ENCODE measurements at places on chromosomes 6 and 20. TPM values are rescaled to one million over a fixed set of nuclear protein-coding genes. Genes with fewer than 3 reads are reported as not detected.

GRCh38 chr20:52294106-52294628, 102.6 kb upstream of the ZFP64 start:
- H3K4me1 ChIP-seq, result no peaks in the 10 kb centered on the region
- no peak overlapping the region for H3K4me3 ChIP-seq
- H3K36me3 ChIP-seq, result no peaks in the 10 kb centered on the region
- DNase-seq, result no peak
- no peak overlapping the region for H3K27ac ChIP-seq

DNA sequence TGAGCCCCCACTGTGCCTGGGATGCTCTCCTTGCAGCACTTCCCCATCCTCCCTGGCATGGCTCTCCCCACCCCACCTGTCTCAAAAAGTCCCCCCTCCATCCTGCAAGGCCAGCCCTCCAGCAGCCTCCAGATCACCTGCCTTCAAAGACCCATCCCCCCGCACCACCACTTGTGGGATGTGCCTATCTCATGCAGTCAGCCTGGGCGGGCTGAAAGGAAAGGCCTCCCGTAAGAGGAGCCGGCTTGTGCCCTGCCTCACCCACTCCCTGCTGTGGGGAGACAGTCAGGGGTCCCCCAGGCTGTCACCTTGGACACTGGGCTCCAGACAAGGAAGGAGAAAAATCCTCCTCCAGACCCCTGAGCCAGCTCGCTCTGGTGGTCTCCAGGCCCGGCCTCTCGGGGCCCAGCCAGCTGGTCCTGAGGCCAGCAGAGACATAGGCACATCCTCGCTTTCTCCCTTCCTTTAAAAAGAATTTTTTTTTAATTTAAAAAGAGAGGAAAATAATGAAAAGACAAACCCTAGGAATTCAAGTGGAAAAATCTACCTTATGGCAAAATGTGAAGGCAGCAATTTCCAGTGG, 77.3 kb downstream of the GRM4 start:
- H3K27me3 ChIP-seq, result no peaks in the 10 kb centered on the region
- H3K36me3 ChIP-seq, result no peaks in the 10 kb centered on the region
- H3K4me3 ChIP-seq, result no peak overlapping the region
- H3K4me1 ChIP-seq, result no peaks in the 10 kb centered on the region
- H3K27ac ChIP-seq, result no peak overlapping the region

- H3K4me3 ChIP-seq, result no peak overlapping the region
- H3K27ac ChIP-seq, result no peak overlapping the region
- no peaks in the 10 kb centered on the region for H3K36me3 ChIP-seq
- no peaks in the 10 kb centered on the region for H3K27me3 ChIP-seq
These were observed 12.3 kb upstream of the ASF1A start for GRCh38 chr6:118881440-118882313.

- no peak overlapping the region for H3K27ac ChIP-seq
- peaks cover 6% of the 10 kb centered on the region for H3K36me3 ChIP-seq
- H3K4me1 ChIP-seq, result no peaks in the 10 kb centered on the region
- no peak for DNase-seq
These were observed 105.6 kb downstream of the TCP11 start for GRCh38 chr6:35035481-35036030.

DNA sequence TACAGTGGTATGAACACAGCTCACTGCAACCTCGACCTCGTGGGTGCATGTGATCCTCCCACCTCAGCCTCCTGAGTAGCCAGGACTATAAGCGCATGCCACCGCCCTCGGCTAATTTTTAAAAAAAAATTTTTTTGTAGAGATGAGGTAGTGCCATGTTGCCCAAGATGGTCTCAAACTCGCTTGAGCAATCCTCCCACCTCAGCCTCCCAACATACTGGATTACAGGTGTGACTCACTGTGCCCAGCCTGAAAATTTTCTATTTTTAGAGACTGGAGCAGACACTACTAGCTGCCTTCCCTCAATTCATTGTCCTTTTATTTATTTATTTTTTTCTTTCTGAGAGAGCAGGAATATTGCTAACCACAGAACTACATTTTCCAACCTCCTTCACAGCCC, 20.3 kb upstream of the GTF3C6 start:
- no peak overlapping the region for H3K4me3 ChIP-seq
- no peak overlapping the region for H3K27ac ChIP-seq
- no peak for DNase-seq
- no peaks in the 10 kb centered on the region for H3K4me1 ChIP-seq

DNA sequence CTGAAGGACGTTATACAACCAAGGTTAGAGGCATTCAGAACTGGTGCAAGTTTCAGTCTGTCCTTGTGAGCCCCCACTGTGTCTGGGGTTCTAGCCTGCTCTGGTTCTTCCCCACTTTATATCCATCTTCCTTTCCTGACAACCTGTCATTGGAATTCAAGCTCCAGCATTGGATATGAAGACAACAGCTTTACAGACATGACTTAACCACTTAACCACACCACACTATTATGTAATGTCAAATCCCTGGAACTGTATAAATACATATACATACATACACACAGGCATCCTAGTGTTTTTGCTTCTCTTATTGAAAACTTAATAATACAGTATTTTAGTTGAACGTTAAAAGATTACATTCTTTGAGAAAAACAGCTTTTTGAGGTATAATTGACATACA, 217.9 kb upstream of the SGK1 start:
- no peak for DNase-seq
- H3K36me3 ChIP-seq, result no peaks in the 10 kb centered on the region
- H3K4me3 ChIP-seq, result no peak overlapping the region
- no peaks in the 10 kb centered on the region for H3K27me3 ChIP-seq

DNA sequence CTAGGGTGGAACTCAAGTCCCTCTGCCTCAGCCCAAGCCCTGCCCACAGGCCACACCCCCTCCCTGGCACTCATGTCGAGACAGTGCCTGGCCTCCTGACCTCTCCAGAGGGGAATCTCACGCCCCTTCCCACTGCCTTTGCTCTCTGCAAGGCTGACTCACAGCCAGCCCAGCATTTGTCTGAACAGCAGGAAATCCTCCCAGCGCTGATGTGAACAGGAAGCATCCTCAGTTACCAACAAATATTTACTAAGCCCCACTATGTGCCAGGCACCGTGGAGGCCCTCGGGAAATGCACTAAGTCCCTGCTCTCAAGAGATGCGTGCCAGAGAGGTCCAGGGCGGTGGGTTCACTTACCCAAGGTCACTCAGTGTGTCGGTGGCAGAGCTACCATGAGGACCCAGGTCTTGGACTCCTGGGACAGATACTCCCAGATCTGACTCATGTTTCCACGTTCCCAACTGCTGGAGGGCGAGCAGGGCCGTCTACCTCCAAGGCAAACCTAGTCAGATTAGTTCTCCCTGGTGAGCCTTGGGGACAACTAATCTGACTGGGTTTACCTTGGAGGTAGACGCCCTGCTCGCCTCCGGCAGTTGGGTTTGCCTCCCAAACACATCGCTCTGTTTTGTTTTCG, 7.8 kb downstream of the ADA start:
- peak; percentile 69 for DNase-seq
- peak overlapping the region; percentile 6 for H3K4me3 ChIP-seq
- peaks cover 81% of the 10 kb centered on the region for H3K4me1 ChIP-seq
- peak overlapping the region; percentile 81 for H3K27ac ChIP-seq

DNA sequence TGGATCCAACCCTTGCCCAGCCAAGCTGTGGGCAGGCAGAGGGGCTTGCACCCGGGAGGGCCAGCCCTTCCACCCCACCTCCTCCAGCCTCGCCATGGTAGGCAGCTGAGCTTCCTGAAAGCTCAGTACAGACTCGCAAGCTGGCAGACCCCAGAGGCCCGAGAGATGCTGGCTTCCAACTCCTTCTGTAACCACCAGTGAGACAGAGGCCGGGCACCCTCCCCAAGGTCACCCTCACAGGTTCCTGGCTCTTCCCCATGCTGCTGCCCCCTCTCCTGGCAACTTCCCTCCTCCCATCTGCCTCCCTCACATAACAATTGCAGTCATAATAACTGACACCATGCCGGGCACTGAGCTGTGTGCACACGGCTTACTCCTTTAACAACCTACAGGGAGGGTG, 26.2 kb upstream of the NOL4L start:
- H3K4me1 ChIP-seq, result peaks cover 12% of the 10 kb centered on the region
- H3K27ac ChIP-seq, result no peak overlapping the region
- no peaks in the 10 kb centered on the region for H3K36me3 ChIP-seq
- H3K4me3 ChIP-seq, result no peak overlapping the region
- H3K27me3 ChIP-seq, result no peaks in the 10 kb centered on the region

DNA sequence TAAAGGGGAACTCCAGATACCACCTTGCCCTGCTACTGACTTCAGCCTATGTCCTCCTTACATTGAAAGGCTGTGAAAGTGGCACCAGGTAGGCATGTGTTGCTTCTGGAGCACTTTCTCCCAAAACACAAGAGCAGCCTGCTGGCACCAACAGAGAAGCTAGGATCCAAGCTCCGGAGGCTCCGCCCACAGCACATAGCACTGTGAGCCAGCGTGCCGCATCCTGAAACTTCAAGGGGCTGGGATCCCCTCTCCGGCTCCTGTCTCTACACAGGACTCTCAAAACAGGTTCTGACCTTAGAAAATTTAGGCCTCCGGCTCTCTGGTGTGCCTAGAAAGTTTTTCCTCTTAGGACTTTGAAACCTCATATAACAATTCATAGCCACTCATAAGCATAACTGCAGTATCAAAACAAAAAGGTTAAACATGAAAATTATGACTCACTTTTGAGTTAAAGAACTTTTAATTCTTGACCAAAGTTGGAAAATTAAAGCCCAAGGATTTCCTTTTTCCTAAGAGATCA, 41.1 kb downstream of the EZR start:
- H3K27ac ChIP-seq, result no peak overlapping the region
- H3K36me3 ChIP-seq, result peaks cover 96% of the 10 kb centered on the region
- no peak for DNase-seq
- no peaks in the 10 kb centered on the region for H3K27me3 ChIP-seq

DNA sequence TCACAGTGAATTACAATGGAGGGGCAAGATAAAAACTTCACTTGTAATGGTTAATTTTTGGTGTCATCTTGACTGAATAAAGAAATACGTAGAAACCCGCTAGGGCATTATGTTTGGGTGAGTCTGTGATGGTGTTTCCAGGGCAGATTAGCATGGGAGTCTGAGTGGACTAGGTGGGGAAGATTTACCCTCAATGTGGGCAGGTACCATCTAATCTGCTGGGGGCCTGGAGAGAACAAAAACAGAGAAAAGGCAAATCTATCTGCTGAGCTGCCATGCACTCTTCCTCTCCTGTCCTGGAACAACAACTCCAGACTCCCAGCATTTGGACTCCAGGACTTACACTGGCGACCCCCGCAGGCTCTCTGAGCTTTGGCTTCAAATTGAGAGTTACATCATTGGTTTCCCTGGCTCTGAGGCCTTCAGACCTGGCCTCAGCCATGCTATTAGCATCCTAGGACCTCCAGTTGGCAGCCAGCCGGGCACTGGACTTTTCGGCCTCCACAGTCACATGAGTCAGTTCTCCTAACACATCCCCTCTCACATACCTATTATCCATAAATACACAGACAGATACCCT, 19.7 kb downstream of the NINL start:
- no peaks in the 10 kb centered on the region for H3K36me3 ChIP-seq
- H3K27ac ChIP-seq, result no peak overlapping the region
- no peaks in the 10 kb centered on the region for H3K4me1 ChIP-seq
- H3K4me3 ChIP-seq, result no peak overlapping the region
- no peak for DNase-seq

DNA sequence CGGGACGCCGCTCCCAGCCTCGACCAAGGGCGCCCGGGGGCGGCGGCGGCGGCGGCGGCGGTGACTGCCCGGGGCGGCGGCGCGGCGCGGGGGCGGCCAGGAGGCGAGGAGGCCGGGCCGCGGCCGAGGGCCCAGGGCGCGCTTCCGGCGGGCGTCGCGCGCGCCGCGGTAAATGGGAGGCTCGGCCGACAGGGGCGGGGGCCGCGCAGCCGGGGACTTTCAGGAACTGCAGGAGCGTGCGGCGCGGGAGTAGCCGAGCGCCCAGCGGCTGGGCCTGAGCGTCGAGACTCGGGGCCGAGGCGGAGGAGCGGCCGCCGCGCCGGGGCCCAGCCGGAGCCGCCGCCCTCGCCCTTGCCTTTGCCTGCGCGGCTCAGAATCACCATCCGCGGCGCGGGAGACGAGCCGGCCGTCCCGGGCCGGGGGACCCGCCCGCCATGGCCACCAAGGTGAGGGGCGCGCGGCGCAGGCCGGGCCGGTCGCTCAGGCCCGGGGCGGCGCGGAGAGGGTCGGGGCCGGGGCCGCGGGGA, at the start of gene SNX9:
SNX9 (plus strand) TSS at position 246 of the 527 bp plus-strand sequence; CDS start at position 435, 189 bp downstream.
- H3K4me3 ChIP-seq, result peak within 1 kb of the TSS; percentile 78
- H3K27me3 ChIP-seq, result no peaks in the 10 kb centered on the region
- H3K36me3 ChIP-seq, result no peaks in the 10 kb centered on the region
- peak within 1 kb of the TSS; percentile 25 for H3K27ac ChIP-seq

OR14J1 gene
- total RNA-seq, result not detected

RGS19 gene
- total RNA-seq, result 14.8 TPM

SLC17A1 gene
- total RNA-seq, result not detected

NKAPL gene
- not detected for total RNA-seq

SYNE1 gene
- total RNA-seq, result 108 TPM

EFHC1 gene
- 3.4 TPM for total RNA-seq

Data from CD4-positive, alpha-beta T cell (primary cell).